Activated CD8-positive, alpha-beta memory T cell treated with anti-CD3 and anti-CD28 coated beads, Interleukin-2, amount 10 ng/mL, durations not matched to agents 7 days and 5 days (primary cell): ENCODE measurements at places on chromosomes 7 and 10.

DNA sequence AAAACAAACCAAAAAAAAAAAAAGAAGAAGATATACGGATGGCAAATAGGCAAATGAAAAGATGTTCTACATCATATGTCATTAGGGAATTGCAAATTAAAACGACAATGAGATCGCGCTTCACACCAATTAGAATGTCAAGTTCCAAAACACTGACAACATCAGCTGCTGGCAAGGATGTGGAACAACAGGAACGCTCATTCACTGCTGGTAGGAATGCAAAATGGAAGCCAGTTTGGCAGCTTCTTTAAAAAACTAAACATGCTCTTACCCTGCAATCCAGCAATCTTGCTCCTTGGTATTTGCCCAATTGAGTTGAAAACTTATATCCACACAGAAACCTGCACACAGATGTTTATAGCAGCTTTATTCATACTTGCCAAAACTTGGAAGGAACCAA lies 34.8 kb downstream of the CALML5 start:
- DNase-seq = no peak

DNA sequence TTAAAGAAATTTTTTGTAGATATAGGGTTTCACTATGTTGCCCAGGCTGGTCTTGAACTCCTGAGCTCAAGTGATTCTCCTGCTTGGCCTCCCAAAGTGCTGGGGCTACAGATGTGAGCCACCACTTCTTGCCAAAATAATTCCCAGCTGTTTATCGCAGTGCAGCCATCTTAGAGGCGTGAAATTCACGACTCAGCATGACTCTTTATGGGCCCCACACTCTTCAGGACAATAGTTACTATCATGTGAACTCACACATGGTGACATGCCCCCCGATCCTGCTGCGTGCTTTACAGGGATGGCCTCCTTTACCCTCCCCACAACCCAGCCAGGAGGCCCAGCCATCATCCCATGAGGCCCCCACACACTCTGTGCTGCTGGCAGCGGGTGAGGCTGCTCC lies 4.6 kb downstream of the COX19 start:
- no peak for DNase-seq

GRCh38 chr10:89278034-89278535 lies 23.8 kb upstream of the IFIT2 start:
- DNase-seq = no peak

GRCh38 chr7:142835487-142835886 lies 19.4 kb upstream of the EPHB6 start:
- DNase-seq = no peak

DNA sequence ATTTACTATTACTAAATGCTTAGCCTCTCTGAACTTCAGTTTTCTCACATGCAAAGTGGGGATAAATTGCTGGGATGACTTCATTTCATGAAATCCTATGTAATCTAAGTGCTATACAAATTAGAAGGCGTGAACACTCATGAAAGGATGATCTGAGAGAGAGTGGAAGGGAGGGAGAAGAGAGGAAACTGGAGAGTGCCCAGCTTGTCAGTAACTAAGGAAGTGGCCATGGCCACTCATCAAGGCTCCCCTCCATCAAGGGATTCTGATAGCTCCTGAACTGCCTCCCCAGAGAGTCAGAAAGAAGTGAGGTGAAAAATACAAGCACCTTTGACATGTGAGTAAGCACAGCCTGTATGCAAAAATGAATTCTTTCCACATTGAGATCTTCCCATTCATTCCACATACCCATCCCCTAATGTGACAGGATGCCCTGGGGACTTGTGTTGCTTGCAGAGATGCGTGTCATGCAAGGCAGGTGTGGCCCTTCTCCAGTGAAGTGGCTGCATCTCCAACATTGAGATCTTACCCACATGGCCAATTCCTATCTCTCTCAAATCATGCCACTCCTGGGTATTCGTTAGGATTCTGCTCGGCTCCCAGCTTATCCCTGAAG lies 76.5 kb upstream of the ITPRID1 start:
- no peak for DNase-seq

DNA sequence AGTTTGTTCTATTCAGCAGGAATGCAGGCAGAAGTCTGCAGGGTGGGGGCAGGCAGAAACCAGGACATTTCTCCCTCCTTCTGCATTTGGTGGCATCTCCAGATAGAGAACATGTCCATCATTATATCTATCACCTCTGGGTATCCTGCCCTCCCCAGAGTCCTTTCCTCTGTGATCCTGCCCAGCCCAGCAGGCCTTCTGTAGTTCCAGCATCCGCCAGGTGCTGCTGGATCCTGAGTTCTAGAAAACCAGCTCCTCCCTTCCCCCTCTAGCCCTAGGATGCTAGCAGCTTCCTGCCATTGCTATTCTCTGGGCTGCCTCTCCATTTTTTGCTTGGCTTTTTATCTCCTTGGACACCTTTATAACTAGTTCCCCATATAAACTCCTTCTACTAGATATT lies 180.3 kb downstream of the KCNMA1 start:
- no peak for DNase-seq

GRCh38 chr10:119759832-119760231 lies 34.0 kb downstream of the INPP5F start:
- DNase-seq = no peak

DNA sequence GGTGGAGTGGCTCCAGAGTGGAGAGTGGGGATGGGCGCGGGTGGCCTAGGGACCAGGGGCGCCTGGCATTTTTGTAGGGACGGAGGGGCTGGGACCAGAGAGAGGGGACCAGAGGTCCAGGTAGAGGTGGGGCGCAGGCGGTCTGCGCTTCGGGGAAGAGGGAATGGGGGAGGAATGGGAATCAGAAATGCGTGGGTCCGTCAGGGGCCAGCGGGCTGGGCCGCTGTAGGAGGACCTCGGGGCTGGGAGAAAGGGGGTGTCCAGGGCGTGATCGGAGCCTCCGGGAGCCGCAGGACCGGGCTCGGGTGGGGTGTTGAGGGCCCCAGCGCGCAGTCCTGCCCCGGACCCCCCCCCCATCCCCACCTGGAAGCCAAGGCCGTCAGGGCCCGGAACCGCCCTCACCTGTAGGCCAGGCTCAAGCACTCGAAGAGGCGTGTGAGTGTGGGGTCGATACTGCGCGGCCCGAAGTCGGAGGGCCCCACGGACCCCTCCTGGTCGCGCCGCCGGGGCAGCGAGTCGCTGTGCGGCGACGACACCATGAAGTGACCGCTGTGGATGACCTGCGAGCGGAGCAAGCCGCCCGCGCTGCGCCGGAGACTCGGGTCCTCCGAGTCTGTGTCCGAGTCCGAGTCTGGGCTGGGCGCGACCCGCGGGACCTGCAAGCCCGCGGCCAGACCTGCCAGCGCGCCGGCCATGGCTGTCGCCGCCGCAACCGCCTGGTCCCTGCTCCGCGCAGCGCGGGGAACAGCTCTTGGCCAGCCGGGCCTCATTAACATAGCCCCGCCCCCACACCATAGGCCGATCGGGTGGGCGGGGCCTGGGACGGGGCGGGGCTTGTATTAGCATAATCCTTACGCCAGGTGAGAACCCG lies at the start of gene MLXIPL:
MLXIPL (minus strand) TSS at position 725 of the 871 bp plus-strand sequence; CDS start at position 695, 30 bp downstream.
- DNase-seq = peak; percentile 67

DNA sequence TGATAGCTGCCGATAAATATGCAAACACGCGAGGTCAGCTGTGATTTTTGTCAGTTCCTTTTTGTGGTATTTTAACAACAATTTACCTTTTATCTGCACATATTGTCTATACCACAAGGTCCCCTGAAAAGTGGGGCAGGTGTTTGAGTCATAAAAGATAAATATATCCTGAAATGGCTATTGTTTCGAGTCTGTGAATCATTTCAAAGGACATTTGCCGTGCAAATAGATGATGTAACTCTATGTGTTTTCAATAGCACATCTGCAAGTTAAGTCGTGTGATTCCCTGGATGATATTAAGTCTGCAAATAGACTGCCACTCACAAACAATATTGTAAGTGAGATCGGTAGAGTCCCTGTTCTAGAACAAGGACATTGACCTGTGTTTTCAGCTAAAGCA lies 193.0 kb upstream of the PITRM1 start:
- no peak for DNase-seq

- DNase-seq = no peak
Measured at GRCh38 chr7:1154172-1154739, 5.7 kb downstream of the ZFAND2A start.

- no peak for DNase-seq
Measured at GRCh38 chr10:34290412-34291081, 524.5 kb downstream of the PARD3 start.

GRCh38 chr10:98910048-98910447 lies 325.6 kb downstream of the HPSE2 start:
- no peak for DNase-seq

DNA sequence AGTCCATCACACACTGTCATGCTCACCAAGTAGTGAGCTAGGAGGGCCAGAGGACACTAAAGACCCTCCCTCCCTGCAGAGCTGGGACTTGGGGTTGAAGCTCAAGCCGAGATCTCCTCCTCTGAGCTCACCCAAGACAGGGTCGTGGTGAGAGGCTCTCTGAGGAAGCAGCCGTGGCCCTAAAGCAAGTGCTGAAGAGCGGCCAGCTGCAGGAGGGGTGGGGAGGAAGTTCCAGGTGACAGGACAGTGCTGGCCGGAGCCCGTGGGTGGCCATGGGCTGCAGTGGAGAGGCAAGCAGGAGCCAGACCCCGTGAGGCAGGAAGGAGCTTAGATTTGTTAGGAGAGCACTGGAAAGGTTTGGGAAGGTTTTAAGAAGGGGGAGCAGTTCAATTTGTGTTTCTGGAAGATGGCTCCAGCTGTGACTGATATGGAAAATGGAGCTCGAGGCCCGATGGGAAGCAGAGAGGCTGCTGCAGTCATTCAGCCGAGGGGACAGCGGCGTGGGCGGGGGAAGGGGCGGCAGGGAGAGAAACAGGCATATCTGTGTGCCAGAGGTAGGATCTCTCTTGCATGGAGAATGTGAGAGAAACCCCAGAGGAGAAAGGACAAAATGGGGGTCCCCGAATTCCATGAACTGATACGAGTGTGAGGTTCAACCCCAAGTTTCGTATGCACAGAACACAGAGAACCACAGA lies 26.9 kb upstream of the DNAAF5 start:
- no peak for DNase-seq

- DNase-seq = peak; percentile 33
Measured at GRCh38 chr7:139745678-139746143, 32.1 kb downstream of the HIPK2 start.

DNA sequence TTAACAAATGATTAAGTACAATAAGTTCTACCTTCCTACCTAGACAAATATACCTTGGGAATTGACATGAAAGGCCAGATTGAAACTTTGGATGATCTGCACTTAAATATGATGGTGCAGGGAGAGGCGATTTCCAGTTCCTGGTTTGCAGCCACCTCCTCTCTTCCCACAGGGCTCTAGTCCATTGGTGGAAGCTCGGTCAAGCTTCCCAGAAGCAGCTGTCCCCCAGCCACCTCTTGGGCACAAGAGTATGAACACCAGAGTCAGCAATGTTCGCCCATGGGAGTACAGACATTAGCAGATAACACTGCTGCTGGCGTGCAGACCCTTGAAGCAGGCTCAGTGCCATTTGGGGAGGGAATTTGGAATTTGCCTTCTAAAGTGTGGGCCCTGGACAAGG lies 1.5 kb upstream of the CPVL start:
- no peak for DNase-seq

DNA sequence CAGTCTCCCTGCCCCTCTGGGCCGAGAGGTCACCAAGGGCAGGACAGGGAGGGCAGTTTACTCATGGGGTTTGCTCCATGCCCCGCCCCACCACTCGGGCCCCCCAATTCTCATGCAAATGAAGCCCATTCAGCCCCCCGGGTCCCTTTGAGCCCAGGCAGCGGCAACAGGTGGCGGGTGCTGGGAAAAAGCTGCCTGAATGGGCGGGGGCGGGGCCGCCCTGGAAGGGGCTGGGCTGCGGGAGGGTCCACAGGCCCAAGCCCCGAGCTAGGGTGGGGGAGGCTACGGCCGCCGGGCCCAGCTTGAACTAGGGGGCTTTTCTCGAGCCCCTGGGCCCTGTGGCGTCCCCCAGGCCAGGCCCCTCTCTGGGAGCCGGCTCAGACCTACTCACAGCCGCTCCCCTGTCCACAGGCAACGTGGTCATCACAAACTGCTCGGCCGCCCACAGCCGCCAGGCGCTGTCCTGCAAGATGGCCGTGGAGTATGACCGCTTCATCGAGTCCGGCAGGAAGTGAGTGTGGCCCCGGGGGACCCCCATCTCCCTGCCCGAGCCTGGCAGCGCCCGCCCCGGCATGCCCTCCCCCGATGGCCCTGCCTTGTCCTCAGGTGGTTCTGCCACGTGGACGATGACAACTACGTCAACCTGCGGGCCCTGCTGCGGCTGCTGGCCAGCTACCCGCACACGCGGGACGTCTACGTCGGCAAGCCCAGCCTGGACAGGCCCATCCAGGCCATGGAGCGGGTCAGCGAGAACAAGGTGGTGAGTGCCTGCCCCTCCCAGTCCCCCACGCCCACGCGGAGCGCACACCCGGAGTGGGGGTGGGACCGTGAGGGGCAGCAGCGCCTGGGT lies 5.5 kb downstream of the LFNG start:
- no peak for DNase-seq

GRCh38 chr10:77675347-77675746 lies 37.7 kb upstream of the KCNMA1 start:
- DNase-seq = no peak

GRCh38 chr7:118151671-118152070 lies 32.3 kb upstream of the LSM8 start:
- no peak for DNase-seq

GRCh38 chr7:1053816-1054370 lies 9.5 kb downstream of the GPR146 start:
- DNase-seq = no peak

- DNase-seq = no peak
Measured at GRCh38 chr10:104267721-104268404, 1.1 kb upstream of the GSTO2 start.

GRCh38 chr10:108496106-108496505 lies 1331.6 kb upstream of the SORCS1 start:
- no peak for DNase-seq

DNA sequence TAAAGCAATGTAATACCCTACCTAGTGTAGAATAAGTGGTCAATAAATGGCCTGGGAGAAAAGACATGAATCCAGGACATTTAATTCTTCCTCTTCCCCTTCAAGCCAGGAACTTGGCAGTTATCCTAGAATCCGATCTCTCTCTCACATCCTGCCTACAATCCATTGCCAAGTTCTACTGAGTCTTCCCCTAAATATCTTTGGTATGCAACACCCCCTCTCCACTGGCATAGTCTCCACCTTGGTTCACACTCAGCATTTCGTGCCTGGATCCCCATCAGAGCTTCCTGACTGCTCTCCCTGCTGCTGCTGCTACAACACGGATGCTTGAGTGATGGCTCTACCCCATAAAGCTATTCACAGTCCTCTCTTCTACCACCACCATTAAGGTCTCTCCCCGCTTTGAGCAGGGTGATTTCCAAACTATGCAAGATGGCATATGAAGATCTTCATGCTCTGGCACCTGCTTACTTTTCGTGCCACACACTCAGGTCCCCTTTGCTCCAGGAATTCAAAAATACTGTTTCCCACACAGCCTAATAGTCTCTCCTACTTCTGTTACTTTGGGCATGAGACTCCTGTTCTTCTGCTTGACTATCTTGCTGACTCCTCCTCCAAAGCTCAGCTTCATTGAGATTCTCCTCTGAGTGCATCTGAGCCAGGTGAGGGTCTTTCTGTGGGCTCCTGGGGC lies 4.8 kb downstream of the ANK3 start:
- no peak for DNase-seq

GRCh38 chr7:156173346-156173745 lies 361.1 kb upstream of the SHH start:
- DNase-seq = no peak
